ENCODE measurements at places on chromosomes 13 and 19. TPM values are rescaled to one million over a fixed set of nuclear protein-coding genes. Genes with fewer than 3 reads are reported as not detected.

GRCh38 chr13:35793823-35794222 lies 317.3 kb upstream of the MAB21L1 start:
- no peak for DNase-seq

GRCh38 chr13:48233889-48234488 lies 983 bp downstream of the ITM2B start:
- peak; percentile 29 for DNase-seq

DNA sequence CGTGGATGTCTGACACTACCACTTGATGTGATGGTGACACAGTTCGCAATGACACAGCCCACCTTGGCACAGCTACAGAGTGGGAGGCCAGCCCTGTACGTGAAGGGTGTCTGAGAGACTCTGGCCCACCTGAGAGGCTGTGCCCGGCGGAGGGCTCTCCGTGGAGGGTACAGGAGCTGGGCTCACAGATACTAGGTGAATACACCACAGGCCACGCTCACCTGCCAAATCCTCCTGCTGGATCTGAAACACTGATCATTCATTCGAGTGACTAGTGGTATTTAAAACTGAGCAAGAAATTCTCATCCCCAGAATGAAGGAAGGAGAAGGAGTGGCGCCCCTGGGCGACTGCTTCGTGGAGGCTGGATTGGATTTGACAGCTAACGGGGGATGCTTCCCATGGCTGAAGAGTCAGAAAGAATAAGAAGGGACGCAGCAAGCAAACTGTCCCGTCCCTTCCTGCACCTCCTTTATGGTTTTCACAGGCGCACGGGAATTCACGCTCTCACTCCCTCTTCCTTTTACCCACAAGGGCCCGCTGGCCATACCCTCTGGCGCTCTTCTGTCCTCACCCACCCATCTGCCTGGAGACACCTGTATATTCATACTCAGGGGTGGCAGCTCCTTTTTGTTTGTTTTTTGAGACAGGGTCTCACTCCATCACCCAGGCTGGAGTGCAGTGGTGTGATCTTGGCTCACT lies 25.0 kb downstream of the CEBPG start:
- no peak for DNase-seq

GRCh38 chr19:47539747-47540311 lies 25.0 kb upstream of the NAPA start:
- DNase-seq: no peak

DNA sequence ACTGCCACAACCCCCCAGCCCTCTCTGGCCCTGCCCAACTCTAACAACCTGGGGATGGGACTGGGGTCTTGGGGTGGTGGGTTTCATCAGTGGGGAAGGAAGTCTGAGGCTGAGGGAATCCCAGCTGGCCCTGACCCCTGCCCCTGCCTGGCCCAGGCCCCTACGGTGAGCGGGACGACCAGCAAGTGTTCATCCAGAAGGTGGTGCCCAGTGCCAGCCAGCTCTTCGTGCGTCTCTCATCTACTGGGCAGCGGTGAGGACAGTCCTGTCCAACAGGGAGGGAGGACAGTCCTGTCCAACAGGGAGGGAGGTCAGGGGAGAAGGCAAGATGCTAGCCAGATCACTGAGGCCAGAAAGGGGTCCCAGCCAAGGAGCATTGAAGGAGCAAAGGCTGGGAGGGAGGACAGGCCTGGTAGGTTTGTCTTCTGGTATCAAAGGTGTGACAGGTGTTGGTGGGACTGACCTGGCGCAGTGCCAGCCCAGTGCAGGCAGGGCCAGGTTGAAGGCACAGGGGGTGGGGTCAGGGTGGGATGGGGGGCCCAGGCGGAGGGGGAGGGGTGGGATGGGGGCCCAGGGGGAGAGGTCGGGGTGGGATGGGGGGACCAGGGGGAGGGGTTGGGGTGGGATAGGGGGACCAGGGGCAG lies 12.1 kb upstream of the LTBP4 start:
- DNase-seq: no peak

- DNase-seq: peak; percentile 19
Observed at GRCh38 chr13:69389899-69390298, 717.7 kb upstream of the ATXN8OS start.

Gene AMER2
- total RNA-seq: not detected

Gene DCT
- total RNA-seq: not detected

Gene TEX101
- total RNA-seq: not detected

Gene ZNF418
- total RNA-seq: 0.04 TPM

Gene NRTN
- 8.8 TPM for total RNA-seq

Gene ZIC5
- total RNA-seq: not detected

All from PC-3 (cell line).